ENCODE measurements at places on chromosomes 11 and 22.

GRCh38 chr22:26956371-26956770 is 299.0 kb downstream of the MIAT start:
- no peak for DNase-seq

DNA sequence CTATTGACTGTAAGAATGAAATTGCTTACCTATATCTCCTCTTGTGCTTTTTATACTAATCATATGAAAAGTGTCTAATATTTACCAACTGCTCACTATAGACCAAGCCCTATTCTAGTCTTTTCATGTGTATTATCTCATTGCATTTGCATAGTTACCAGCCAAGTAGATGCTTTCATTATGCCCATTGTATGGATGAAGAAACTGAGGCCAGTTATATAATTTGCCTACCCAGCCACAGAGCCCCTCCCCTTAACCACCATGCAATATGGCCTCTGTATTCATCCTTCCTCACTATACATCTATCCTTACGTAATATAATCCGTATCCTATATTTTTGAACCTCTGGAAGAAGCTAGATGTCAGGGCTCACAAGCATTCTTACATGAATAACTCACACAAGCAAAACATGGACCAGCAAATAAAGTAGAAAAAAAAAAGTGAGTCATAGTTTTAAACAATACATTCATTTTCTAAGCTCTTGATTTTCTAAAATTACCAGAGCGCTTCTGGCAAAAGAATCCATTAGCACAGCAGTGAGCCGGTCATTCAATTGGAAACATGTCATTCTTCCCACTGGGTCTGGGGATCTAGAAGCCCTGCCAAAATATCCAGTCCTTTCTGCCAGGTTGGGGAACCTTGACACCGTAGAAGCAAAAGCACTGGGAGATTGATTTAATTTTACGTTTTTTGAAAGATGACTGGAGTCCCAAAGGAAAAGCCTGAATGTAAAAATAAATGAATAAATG is 80.0 kb downstream of the C11orf91 start:
- no peak for DNase-seq

DNA sequence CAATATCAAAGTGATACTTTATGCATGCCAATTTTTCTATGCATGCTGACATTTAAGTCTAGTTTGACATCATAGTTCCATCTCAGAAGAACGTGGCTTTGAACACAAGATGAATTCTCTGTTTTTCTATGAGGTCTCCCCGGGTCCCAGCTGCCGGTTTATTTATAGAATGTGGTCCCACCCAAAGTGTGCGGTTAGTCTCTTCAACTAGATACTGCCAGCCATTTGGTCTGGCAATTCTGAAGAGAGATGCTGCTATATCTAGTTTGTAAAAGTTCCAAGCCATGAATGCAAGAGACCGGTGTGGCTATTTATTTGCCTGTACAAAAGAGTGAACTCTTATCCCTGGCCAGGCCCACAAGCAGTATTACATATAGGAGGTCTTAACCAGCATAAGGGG is 9.2 kb downstream of the OR5A2 start:
- DNase-seq, result peak; percentile 23

GRCh38 chr22:43882122-43882767 is 9.6 kb downstream of the PNPLA5 start:
- DNase-seq, result no peak

DNA sequence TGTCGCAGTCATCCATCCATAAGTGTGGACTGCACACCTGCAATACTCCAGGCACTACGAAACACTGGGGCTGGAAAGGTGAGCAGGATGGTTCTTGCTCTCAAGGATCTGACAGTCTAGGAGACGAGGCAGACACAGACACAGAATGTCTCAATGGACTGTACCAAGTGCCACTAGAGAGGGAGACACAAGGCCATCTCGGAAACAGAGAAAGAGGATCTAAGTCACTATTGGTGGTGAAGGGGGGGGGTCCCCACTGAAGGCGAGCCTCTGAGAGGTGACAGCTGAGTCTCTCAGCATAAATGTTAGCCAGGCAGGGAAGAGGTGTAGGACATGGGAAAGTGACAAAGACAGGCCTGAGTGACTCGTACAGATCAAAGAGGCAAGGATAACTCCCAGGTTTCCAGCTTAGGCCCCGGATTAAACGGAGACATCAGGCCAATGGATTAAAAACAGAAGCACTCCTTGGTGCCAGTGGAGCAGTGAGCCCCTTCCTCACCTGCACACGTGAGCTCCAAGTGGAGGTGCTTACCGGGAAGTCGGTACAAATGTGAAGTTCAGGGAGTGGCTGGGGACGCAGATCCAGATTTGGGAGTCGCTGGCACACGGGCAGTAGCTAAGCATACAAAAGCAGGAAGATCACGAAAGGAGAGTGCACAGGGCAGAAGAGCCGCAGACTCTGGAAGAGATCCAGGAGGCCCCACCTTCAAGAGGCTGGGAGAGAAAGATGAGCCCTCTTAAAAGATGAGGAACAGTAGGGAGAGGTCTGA is 117.2 kb downstream of the MICAL3 start:
- no peak for DNase-seq

DNA sequence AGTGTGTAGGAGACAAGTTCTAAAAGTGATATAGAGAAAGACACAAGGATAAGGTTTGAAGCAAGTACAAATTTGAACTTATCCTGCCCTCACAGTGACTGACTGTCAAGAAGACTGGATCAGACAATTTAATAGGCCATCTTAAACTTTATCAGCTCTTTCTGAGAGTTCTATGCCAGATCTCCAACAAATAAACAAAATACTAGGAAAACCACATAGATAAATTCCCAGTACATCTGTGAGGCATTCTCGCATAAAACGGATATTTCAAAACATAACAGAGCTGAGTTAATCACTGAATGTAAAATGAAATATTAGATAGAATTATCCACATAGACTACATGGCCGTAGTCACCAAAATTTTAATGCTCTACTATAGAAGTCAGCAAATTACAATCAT is 120.9 kb upstream of the LUZP2 start:
- no peak for DNase-seq

GRCh38 chr22:49833340-49834007 is 5.8 kb upstream of the BRD1 start:
- DNase-seq, result no peak

- no peak for DNase-seq
These were observed 15.2 kb downstream of the ELMOD1 start for GRCh38 chr11:107606141-107606540.

DNA sequence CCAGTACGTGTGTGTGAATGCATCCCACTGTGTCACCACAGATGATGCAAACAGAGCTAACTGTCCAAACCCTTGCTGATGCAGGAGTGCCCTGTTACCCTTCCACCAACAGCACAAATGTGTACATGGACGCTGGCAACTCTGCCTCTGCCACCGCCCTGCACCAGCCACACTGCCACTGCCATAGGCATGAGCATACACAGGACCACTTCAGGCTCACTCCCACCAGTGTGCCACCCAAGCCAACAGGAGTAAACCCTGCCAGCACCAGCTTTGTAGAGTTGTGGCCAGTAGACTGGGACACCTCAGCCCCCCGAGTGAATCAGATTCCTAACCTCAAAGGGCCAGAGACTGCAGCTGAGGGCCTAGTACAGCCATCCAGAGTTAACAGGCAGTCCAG is 34.0 kb downstream of the NOX4 start:
- DNase-seq, result no peak

DNA sequence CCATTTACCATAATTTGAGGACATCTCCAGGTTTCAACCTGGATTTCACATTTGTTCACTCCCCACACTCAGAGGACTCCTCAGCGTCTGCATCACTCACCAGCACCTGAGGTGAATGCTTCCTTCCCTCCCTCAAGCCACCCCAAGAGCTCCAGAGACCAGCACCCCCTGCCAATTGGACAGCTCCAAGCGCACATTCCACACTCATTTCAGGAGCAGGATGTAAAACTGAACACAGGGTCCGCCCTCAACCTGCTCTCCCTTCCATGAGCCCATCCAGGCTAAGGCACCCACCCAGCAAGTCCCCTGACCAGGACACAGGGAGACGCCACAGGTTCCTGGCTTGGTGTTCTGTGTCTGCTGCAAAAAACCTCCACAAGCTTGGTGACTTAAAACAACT is 3.9 kb downstream of the SCGB1D1 start:
- no peak for DNase-seq

- DNase-seq, result no peak
These were observed 5.1 kb upstream of the IGSF9B start for GRCh38 chr11:133961890-133962289.

- DNase-seq, result no peak
These were observed 20.4 kb downstream of the FCHSD2 start for GRCh38 chr11:73121692-73122091.

GRCh38 chr22:42473484-42474193 is 41.4 kb upstream of the NFAM1 start:
- DNase-seq, result peak; percentile 39

DNA sequence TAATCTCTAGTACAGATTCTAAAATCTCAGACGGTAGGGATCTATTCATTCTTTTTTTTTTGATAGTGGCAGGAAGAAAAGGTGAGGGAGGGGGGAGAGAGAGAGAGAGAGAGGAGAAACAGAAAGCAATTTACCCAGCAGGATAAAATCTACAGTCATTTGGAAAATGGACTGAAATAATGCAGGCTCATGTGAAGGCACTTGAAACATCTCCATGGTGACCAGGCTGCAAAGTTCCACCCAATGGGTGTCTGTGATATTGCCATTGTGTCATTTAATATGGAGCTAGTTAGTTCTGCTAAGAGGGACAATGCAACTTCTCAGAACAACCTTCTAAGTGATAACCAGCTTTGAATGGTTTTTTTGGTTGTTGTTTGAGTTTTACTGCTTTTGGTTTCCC is 165.2 kb upstream of the RAG2 start:
- DNase-seq, result no peak

DNA sequence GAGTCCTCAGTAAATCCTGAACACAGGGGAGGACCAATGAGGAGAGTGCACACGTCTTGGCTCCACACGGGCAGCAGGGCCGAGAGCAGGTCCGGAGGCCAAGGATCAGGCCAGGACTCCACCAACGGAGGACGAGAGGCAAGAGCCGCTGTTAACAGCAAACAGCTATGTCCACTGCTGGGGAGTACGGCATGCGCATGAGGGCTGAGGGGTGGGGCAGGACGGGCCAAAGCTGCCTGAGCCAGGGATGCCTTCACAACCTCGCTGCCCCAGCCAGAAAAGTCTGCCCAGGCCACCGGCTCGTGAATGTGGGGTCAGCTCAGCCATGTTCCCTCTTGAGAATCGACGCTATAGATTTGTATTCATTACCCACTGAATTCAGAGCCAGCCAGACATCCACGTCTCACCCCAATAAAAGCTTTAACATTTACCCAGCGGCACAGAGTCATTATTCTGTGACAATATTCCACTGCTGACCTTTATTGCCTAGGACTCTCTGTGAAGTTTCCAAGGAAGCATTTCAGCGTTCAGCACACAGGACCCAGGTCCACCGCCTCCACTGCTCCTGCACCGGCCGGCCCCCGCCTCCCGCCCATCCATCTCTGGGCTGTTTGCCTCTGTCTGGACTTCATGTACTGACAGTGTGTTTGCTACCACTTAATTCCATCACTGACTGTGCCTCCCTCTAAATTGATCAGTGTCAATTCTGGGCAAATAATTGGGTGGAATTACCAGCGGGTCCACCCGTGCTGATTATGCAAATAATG is 384.9 kb downstream of the SHANK2 start:
- no peak for DNase-seq

DNA sequence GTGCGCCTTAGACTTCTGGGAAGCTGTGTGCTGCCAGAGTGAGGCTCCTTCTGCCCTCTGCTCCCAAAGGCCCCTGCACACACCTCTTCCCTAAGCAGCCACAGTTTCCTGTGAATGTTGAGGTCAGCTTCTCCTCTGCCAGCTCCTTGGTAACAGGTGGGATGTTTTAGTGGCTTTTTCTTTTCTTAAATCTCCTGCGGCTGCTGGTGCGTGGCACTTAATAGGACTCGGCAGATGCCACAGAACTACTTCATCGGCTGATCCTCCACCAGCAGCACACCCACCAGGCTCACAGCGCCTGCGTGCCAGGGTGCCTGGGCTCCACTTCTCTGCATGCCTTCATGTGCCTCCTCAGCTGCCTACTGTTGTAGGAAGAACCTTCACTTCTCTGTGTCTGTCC is 87.8 kb downstream of the RCN1 start:
- DNase-seq, result no peak

DNA sequence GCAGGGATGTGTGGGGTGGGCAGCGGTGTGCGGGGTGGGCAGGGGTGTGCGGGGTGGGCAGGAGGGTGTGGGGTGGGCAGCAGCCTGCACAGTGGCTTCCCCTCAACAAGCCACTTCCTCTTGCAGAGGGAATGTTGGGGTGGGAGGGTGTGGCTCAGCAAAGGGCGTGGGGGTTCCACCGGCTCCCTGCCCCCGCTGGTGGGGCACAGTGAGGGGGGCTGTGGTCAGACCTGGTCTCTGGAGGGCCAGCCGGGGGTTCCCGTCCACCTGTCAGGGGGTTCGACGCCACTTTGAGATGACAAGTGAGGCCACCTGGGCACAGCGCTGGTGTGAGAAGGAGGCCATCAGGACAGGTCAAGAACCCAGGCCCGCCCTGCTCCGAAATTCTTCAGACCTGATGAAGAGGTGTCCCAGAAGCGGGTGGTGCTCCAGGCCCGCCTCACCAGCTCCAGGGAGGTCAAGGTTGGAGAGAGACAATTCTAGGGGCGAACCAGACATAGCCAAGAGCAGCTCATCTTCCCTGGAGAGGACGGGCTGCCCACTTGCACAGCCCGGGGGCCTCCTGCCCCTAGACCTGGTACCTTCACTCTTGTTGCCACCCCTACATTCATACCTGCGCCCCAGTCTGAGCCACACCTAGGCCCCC is 1.3 kb downstream of the C11orf21 start:
- peak; percentile 72 for DNase-seq

DNA sequence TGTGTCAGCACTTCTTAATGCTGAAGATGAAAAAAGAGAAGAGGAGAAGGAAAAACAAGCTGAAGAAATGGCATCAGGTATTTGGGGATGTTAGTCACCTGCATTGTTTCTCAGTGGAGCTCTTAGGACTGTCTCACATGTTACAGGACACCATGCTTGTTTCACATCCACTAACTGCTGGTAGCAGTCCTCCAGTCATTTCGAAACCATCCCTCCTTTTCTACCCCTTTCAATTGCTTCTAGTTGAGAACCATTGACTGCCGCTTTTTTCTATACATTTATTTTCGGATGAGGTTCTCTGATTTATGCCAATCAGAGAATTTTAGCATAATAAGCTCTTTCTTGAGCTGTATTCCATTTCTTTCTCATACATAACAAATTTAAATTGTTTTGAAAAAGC is 21.5 kb downstream of the BIRC2 start:
- DNase-seq, result no peak

GRCh38 chr22:32815943-32816342 is 14.4 kb downstream of the TIMP3 start:
- DNase-seq, result no peak

DNA sequence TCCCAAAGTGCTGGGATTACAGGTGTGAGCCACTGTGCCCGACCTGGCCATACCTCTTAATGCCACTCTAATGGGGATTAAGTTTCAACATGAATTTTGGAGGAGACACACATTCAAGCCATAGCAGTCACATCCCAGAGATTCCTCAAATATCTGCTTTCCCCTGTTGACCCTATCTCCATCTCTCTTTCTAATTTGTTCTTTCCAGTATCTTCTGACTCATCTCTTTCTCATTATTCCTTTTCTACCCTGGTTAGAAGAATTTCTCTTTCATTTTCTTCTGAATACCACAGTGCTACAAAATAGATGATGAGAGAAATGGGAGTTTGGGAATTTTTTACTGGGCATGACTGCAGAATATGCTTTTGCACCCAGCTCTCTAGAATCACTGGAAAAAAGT is 5.1 kb downstream of the OR10V1 start:
- no peak for DNase-seq

GRCh38 chr22:35719212-35719875 is 1.7 kb downstream of the APOL5 start:
- DNase-seq, result no peak
